ENCODE measurements at places on chromosomes 13 and 19.

GRCh38 chr13:58666331-58666730 is 1034.8 kb downstream of the PCDH17 start:
- H3K36me3 ChIP-seq = no peaks in the 10 kb centered on the region
- no peaks in the 10 kb centered on the region for H3K4me1 ChIP-seq
- H3K4me3 ChIP-seq = no peak overlapping the region
- H3K27me3 ChIP-seq = no peaks in the 10 kb centered on the region

DNA sequence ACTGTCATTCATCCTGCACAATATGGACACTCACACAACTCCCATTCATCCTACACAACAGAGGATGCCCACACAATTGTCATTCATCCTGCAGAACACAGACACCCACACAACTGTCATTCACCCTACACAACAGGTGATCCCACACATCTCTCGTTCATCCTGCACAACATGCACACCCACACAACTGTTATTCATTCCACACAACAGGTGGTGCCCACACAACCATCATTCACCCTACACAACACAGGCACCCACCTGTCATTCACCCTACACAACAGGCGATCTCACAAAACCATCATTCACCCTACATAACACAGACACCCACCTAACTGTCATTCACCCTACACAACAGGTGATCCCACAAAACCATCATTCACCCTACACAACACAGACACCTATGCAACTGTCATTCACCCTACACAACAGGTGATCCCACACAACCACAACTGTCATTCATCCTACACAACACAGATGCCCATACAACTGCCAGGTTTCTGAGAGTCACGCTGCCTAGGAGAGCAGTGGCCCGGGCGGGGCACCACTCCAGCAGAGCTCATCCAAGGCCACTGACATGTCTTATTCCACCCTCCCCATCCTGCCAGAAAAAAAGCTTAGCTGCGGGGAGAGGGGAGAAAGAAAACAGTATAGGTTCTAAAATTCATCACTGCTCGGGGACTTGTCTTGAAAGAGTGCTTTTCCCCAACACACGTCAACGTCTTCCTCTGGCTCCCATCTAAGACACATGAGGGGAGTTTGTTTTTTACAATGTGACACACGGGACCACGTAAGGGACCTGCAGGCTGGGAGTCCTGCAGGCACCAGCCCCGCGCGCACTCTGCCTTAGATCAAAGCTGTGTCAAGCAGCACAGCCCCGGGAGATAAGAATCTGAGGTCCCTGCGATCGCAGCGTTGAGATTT is 44.0 kb downstream of the KLF2 start:
- no peaks in the 10 kb centered on the region for H3K27me3 ChIP-seq
- H3K4me3 ChIP-seq = no peak overlapping the region
- H3K36me3 ChIP-seq = no peaks in the 10 kb centered on the region
- DNase-seq = no peak
- H3K4me1 ChIP-seq = peaks cover 4% of the 10 kb centered on the region

- H3K36me3 ChIP-seq = no peaks in the 10 kb centered on the region
- no peak overlapping the region for H3K27ac ChIP-seq
- DNase-seq = no peak
- H3K4me3 ChIP-seq = no peak overlapping the region
- H3K4me1 ChIP-seq = no peaks in the 10 kb centered on the region
- H3K27me3 ChIP-seq = no peaks in the 10 kb centered on the region
Measured at GRCh38 chr19:45746866-45747265, 13.6 kb downstream of the MEIOSIN start.

DNA sequence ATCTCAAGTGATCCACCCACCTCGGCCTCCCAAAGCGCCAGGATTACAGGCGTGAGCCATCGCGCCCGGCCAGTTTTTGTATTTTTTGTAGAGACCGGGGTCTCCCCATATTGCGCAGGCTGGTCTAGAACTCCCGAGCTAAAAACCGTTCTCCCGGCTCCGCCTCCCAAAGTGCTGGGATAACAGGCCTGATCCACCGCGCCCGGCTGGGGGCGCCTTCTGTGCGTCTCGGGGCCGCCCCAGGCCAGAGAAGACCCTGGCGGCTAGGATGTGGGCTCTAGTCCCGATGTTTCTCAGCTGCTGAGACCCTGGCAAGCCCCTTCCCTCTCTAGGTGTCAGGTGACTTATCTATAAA is 3.6 kb downstream of the ARHGAP45 start:
- H3K27me3 ChIP-seq = peaks cover 48% of the 10 kb centered on the region
- no peak overlapping the region for H3K4me3 ChIP-seq
- peaks cover 9% of the 10 kb centered on the region for H3K4me1 ChIP-seq
- no peak for DNase-seq
- no peaks in the 10 kb centered on the region for H3K36me3 ChIP-seq

- H3K4me3 ChIP-seq = no peak overlapping the region
- DNase-seq = no peak
- H3K36me3 ChIP-seq = no peaks in the 10 kb centered on the region
- H3K27me3 ChIP-seq = no peaks in the 10 kb centered on the region
- no peaks in the 10 kb centered on the region for H3K4me1 ChIP-seq
- no peak overlapping the region for H3K27ac ChIP-seq
Measured at GRCh38 chr13:65943024-65943423, 1287.1 kb downstream of the PCDH9 start.

Measured in breast epithelium (tissue), 4 donors.